ENCODE measurements at places on chromosomes 2 and 18.
A peak's percentile ranks its signal among the peaks of the same experiment; 100 is the strongest.

DNA sequence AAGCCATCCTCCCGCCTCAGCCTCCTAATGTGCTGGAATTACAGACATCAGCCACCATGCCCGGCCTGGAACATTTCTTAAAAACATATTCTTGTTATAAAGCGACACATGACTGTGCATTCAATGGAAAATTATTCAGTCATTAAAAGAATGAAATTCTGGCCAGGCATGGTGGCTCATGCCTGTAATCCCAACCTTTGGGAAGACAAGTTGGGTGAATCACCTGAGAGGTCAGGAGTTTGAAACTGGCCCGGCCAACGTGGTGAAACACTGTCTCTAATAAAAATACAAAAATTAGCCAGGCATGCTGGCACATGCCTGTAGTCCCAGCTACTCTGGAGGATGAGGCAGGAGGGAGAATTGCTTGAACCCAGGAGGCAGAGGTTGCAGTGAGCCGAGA, 21.6 kb upstream of the RPRD1A start:
- DNase-seq, result no peak

DNA sequence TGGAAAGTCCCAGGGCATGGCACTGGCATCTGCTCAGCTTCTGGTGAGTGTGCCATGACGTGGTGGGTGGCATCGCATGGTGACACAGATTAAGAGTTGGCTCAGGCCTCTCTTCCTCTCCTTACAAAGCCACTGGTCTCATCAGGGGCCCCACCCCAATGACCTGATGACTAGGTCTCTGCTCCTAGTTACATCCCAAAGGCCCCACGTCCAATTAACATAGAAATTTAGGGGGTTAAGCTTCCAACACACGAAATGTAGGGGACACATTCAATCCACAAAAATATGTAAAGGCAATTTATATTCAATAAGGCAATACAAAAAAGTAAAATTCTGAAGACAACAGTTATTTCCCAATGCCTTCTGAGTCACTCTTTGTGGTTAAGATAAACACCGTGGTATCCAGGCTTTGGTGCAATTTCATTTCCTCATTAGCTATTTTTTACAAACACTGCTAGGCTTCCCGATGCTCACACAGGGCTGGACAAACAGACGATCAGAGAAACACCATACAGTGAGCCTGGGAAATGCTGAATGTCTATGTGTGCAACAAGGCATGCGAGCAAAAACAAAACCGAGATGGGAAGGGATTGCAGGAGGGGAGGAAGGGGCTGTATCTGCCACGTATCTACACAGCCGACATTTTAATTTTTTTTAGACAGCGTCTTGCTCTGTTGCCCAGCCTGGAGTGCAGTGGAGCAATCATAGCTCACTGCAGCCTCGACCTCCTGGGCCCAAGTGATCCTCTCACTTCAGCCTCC, 67.2 kb downstream of the MBP start:
- peak; percentile 64 for DNase-seq

GRCh38 chr2:42598656-42599055, 30.2 kb downstream of the MTA3 start:
- no peak for DNase-seq

DNA sequence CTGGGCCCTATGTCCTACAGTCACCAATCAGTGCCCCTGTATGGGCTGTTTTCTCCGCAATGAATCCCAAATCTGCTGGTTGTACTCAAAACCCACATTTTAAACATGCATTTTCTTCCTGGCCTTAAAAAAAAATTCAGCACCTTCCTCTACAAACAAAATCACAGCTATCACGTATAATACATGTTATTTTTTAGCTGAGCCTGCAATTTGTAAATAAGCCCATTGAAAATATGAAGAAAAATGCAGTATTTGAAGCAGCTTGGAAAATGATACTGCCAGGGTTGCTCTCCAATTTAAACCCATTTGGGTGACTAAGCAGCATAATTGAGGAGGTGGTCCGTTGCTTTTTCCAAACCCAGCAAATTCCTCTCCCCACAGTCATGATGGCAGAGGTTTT, 33.0 kb upstream of the GYPC start:
- DNase-seq, result no peak

DNA sequence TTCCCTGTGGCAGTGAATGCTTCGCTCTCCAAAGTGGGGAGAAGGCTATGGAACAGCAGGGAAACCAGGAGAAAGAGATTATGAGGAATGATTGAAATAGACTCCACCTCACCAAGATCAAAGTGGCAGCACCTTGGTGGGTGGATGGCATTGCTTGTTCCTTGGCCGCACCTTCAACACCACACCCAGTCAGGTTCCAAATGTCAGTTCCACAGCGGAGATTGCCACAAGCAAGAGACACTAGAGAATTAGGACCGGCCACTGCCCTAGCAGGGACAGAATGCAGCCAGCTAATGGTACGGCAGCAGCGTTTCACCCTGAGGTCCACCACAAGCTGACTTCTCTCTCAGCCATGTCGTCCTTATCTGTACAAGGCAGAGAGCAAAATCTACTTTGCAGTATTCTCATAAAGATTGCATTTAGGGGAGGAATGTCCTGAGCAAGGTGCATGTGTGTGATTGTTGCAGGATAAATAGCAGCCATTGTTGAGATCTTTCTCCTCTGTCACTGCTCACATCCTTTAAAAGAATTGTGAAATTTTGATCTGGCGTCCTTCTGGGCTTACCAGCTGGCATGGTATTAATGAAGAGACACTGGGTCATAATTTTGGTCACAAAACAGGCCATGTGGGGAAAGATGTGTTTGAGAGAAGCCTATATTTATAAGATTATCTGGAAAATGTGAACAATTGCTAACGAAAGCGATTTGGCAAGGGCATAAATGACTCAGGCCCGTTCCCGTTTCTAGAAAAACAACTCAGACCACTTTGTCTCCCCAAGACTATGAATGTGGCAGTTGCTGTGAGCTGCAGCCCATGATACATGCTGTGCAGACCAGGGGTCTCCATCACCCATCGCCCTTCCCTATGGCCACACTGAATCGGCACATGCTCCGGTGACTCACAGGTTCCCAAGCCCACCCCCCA, 228.6 kb upstream of the ID2 start:
- DNase-seq, result no peak

GRCh38 chr2:109052922-109053321, 63.9 kb upstream of the EDAR start:
- no peak for DNase-seq

DNA sequence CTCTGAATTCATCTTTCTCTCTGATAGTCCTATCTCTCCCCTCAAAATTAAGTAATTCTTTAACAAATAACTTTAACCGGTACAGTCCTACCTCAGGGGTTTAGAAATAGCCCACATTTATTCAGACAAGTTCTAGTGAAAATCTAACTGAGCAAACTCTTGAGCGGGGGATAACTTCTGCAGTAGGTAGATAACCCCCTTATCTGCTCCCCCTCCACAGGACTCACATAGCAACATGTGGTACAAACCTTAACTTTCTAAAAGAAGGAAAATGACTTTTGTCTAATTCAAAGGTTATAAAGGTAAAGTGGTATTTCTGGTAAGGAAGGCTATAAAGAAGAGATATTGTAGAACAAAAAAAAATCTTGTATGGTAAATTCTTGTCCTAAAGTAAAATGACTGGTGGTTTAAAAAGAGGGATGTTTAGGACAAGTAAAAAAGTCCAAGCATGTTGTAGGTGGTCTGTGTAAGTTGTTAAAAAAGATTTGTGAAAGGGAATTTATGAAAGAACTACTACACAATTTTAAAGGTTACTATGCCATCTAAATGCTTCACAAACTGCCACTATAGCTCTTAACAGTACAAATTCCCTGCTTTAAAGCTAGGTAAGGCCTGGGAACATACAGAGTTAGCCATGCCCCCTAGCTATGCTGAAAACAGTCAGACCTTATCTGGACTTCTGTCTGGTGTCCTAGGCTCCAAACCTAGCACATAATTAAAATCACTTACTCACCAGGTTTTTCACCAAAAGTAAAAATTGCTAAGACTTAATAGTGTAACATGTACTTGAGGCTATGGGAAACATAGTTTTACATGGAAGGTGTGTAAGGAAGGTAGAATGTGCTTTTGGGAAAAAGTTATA, 8.1 kb upstream of the RPIA start:
- no peak for DNase-seq

- DNase-seq, result no peak
Measured at GRCh38 chr2:7693246-7694075, 776.2 kb downstream of the RNF144A start.

DNA sequence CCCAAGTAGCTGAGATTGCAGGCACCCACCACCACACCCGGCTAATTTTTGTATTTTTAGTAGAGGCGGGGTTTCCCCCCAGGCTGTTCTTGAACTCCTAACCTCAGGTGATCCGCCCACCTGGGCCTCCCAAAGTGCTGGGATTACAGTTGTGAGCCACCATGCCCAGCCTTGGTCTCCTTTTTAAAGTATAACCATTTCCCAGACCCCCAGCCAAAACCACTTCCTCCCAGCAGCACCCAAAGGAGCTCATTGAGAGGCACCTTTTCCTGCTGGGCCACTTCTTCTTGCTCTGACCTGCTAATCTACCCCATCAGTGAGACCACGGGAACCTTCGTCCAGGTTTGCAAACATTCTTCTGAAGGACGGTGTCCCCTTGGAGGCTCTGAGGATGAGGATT, 69.9 kb downstream of the INPP5D start:
- DNase-seq, result no peak

DNA sequence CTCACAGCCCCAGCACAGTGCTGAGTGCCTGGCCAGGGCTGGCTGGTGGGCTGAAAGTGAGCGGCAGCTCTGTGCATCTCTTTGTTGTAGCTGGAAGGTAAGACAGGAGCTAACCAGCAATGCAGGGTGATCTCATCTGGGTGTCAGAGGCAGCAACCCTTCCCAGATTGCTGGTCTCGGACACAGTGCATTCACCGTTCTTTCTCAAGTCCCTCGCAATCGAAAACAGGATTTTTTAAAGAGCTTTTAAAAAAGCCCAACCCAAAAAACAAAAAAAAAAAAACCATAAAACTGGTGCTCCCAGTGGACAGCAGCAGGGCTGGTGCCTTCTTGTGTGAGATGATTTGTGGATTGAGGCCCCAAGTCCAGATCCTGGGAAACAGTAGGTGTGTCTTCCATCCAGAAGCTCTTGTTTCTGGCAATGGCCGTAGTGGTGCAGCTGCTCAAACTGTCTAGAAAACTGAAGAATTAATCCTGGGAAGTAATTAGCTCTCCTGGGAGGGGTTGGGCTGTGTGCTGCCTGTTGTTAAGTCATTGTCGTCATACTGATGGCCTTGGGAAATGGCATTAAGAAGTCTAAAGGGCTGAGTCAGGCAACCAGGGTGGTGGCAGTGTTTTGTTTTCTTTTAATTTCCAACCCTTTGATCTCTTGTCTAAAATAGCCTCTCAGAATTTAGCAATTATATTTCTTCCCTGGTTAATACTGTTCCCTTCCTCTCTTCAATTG, 156.7 kb downstream of the KLHL29 start:
- DNase-seq, result no peak

DNA sequence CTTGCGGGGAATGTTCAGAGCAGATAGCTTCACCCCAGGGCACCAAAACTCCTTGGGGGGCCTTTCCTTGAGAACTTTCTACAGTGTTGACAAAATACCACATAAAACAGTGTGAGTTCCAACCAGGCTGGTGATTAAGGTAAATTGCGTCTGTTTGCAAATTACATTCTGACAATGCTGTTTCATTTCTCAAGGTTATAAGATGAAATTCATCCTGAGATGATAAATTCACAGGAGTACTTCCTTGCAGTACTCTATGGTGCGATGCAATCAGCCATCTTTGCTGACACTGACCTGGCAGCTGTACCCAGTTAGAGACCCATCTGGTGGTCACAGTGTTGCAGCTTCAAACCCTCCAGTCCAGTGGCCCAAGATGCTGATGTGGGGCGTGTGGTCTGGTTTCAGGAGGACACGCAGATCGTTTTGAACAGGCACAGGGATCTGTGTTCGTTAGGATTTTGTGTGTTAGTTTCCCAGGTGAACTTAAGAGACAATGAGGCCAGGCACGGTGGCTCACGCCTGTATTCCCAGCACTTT, 99.5 kb upstream of the SLC66A3 start:
- no peak for DNase-seq

DNA sequence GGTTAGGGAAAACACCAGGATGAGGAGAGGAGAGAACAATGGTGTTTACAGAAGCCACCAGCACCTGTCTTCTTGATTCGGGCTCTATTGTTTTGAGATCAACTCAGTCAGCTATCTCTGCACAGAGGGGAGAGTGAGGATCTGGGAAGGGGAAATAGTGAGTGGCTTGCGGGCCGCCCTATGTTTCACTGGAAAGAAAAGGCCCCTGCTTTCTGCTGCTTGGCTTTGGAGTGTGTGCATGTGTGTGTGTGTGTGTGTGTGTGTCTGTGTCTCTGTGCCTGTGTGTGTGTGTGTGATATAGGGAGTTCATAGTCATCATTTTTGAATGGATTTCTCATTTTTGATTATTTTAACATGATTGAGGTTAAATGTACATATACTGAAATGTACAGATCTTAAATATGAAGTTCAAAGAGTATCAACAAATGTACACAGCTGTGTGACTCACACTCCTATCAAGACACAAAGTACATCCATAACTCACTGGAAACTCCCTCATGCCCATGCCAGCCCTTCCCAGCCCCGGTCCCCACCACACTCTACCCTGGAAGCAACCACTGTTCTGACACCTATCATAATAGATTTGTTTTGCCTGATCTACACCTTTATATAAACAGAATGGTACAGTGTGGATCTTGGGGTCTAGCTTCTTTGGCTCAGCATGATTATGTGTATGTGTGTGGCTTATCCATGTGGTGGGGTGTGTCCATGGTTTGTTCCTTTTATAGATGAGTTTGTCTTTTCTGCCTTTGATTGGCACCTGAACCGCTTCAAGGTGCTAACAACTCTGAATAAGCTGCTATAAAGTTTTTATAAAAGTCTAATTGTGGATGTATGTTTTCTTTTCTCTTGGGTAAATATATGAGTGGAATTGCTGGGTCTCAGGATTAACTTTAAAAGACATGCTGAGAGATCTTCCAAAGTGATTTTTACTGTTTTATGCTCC, 258.3 kb downstream of the SETBP1 start:
- DNase-seq, result no peak

- no peak for DNase-seq
Measured at GRCh38 chr2:143398781-143399180, 269.6 kb downstream of the ARHGAP15 start.

- DNase-seq, result no peak
Measured at GRCh38 chr2:142218471-142218870, 87.7 kb upstream of the LRP1B start.

- no peak for DNase-seq
Measured at GRCh38 chr2:200800458-200800857, 11.3 kb upstream of the BZW1 start.

GRCh38 chr18:12308386-12309100, 502 bp downstream of the TUBB6 start:
- DNase-seq, result peak; percentile 91

DNA sequence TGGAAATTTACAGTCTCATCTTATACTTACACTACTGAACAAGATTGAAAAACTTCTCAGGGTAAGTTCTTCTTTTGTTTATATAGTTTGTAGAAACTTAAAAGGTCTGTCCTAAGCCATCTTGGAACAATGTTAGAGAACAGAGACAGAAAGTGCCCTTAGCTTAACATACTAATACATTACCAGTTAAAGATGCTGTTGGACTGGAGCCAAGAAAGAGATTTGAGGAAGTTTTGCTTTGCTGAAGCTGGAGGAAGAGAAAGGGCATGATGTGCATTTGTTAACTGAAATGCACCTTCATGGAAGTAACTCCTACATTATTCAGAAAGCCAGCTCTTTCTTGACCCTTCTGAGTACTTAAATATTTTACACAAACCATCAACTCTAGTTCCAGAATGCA, 66.5 kb upstream of the TNFRSF11A start:
- no peak for DNase-seq
